ENCODE measurements at places on chromosomes 3 and 15.

DNA sequence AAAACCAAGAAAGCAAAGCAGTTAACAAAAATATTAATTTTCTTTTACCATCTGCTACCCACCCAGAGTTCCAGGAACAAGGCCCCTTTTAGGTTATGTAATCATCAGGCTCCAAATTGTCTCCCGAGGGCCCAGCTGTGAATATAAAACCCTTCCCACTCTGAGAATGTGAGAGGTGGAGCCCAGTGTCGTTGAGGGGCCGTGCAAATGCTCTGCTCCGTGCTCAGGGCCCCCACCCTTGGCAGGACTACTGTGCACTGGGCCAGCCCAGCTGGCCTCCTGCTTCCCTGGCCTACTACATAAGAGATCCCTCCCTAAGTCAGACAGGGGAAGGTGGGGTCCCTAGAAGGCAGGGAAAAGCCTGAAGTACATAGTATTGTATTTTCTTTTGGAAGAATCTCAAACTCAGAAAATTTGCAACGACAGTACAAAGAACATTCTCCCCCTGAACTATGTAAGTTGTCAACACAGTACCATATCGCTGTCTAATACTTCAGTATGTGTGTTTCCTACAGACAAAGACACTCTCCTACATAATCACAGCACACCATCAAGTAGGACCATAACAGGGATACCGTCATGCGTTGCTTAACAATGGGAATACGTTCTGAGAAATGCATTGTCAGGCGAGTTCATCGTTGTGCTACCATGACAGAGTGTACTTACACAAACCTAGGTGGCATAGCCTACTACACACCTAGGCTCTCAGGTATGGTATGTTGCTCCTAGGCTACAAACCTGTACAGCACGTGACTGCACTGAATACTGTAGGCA, 4.4 kb upstream of the CLEC3B start:
- DNase-seq, result no peak

GRCh38 chr3:184814214-184814613, 2.2 kb downstream of the VPS8 start:
- no peak for DNase-seq

DNA sequence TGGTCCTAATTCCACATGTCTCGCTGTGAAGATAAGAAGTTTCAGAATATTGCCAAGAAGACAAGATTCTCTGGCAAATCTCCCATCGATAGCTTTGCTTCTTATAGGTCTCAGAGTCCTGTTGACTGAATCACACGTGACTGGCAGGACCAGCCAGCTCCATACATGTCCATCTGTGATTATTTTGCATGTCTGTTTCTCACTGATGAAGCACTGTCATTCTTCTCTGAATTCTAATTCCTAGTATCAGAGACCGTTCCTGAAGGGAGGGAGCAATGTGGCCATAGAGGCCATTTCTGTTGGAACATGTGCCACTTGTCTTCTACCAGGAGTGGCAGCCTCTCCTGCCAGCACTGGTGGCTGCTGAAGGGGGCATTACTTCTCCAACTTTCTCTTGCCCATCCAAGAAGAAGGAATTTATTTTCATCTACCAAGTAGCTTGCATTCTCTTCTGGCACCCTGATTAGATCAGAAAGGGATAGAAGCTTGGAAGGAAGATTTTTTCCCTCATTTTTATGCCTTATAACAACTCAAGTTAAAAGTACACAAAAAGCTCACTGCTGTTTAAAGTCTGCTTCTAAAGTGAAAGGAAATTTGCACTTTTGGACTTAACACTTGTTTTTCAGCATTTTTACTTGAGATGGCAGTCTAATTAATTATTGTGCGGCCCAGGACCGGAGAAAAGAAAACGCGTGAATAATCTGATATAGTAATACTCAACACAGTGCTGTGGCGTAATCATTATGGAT, 115.8 kb downstream of the IQCH start:
- no peak for DNase-seq

GRCh38 chr3:153462545-153462944, 300.5 kb downstream of the RAP2B start:
- no peak for DNase-seq

Data from anterior cingulate cortex (tissue), 58 donors.